ENCODE measurements at places on chromosomes 3 and 15. TPM values are rescaled to one million over a fixed set of nuclear protein-coding genes. Genes with fewer than 3 reads are reported as not detected.

The BBX gene
- total RNA-seq, result 33.8 TPM

The SPRED1 gene
- total RNA-seq, result 23.5 TPM

The CNTN3 gene
- total RNA-seq, result 0.44 TPM

The HYKK gene
- 1.3 TPM for total RNA-seq

The SLC4A7 gene
- 92.1 TPM for total RNA-seq

The SLITRK3 gene
- total RNA-seq, result not detected

The ATRIP gene
- total RNA-seq, result 5.0 TPM

The CDHR4 gene
- total RNA-seq, result not detected

The ILDR1 gene
- not detected for total RNA-seq

The GCSAM gene
- not detected for total RNA-seq

The CPN2 gene
- not detected for total RNA-seq

Measured in bladder microvascular endothelial cell (primary cell).